ENCODE measurements at places on chromosomes 11 and 22. TPM values are rescaled to one million over a fixed set of nuclear protein-coding genes. Genes with fewer than 3 reads are reported as not detected.

Gene TIGD3
- total RNA-seq, result 0.62 TPM

DNA sequence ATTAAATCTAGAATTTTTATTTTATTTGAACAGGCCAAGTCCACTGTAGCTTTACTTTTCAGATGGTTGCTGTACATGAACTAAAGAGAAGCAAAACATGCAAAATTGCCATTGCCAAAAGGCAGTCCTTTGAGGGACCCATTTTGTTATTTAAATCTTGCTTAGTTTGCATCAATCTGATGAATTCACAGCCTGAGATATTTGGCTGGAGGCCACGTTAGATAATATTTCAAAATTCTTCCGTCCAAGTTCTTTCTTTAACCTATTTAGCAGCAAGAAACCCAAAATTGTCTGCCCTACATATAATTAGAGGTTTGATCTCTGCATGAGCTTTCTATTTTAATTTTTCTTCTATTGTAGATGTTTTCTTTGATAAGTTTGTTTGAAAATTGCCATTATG is 1706.9 kb upstream of the RAG2 start:
- DNase-seq, result no peak

GRCh38 chr11:45368697-45369096 is 82.6 kb upstream of the SYT13 start:
- DNase-seq, result no peak

DNA sequence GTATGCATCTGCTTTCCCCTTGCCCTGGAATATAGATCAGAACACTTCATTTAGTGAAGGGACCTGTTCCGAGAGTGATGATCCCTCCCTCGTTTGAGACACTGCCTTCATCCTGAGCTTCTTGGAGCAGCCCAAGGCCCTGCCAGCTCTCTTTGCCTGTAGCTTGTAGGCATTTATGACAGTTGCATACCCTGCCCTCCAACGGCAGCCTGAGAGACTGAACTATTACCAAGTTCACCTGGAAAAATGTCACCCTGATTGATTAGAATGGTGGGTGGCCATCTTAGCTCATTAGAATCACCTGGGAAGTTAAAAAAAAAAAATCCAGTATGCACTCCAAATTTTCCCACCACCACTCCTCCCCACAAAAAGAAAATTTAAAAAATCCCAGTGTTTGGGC is 1.5 kb downstream of the MICAL3 start:
- DNase-seq, result no peak

DNA sequence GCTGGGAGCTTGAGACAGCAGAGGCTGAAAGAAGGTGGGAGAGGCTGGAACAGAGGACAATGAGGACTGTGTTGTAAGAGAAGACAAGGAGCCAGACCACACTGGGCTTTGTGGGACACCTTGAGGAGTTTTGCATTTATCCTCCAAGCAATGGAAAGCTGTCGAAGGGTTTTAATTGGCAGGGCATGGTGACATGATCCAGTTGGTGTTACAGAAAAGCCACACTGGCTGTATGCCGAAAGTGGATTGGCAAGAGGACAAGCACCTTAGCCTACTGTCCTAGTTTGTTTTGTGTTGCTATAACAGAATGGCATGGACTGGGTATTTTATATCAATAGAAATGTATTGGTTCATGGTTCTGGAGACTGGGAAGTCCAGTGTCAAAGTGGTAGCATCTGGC is 14.0 kb upstream of the APLNR start:
- DNase-seq, result no peak

DNA sequence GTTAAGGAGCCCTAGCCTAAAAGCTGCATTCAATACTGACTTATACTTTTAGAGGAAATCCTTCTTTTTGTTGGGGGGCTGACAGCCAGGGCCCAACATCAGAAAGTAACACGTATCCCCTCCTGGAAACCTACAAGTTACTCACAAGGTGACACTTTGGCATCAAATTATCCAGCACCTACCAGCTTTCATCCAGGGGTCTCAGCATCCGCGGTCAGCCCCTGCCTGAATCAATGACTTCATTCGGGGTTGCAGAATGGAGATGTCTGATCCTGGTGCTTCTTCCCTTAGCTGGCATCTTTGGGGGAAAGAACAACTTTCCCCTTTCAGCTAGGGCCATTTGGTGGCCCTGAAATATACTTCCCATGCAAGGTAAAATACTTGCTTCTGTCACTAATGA is 5.3 kb upstream of the NAP1L4 start:
- DNase-seq, result no peak

All from activated naive CD4-positive, alpha-beta T cell treated with anti-CD3 and anti-CD28 coated beads for 36 hours (primary cell).